ENCODE measurements at places on chromosomes 4 and X. TPM values are rescaled to one million over a fixed set of nuclear protein-coding genes. Genes with fewer than 3 reads are reported as not detected.

DNA sequence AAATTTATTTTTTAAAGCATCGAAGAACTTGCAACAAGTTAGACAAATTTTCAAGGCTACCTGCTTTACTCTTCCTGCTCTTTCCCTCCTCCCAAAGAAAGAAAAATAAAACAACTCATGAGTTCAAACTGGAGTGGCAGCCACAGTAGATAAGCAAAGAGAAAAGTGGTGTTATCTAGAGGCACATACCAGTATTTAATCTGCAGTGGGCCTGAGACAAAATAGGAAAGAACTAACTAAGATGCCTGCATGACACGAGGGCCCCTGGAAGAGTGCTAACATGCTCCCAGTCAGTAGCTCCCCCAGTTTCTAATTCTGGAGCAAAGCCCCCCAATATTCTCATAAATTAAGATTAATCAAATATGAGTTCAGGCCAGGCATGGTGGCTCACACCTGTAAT is 7.9 kb downstream of the ARL9 start:
- no peaks in the 10 kb centered on the region for H3K4me1 ChIP-seq
- H3K36me3 ChIP-seq: no peaks in the 10 kb centered on the region
- H3K4me3 ChIP-seq: no peak overlapping the region
- DNase-seq: no peak

DNA sequence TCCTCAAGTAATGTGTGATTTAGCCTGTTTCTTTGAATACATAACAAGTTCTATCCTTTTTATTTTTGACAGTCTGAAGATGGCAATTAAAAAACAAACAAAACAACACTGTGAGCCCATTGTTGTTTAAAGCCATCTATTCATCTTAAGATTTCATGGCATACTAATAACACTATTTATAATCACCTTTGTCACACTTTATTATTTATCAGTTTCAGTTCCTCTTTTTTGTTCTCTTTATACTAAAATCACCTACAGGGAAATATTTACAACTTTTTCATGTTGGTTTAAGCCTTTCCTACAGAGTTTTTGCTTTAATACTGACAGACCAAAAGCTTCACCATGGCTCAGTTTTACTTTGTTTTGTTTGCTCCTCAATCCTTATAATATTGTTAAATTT is 247.4 kb upstream of the CTSO start:
- H3K4me1 ChIP-seq: peaks cover 7% of the 10 kb centered on the region
- H3K27ac ChIP-seq: no peak overlapping the region
- no peaks in the 10 kb centered on the region for H3K27me3 ChIP-seq
- H3K4me3 ChIP-seq: no peak overlapping the region
- peak; percentile 46 for DNase-seq
- H3K36me3 ChIP-seq: no peaks in the 10 kb centered on the region

DNA sequence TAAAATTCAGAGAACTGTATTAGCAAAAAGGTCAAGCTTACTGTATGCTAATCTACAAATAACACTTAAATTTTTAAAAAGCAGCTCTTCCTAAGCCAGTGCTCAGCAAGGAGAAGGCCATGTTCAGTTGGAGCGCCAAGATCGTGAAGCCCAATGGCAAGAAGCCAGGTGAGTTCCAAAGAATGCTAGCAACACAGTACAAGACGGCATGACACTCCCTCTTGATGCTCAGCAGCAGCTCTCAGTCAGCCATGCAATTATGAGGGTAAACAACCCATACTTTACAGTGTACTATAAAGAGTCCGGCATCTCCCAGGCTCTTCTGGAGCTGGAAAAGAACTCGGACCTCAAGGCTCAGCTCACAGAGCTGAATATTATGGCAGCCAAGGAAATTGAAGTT is 34.9 kb downstream of the STX18 start:
- DNase-seq: no peak
- H3K4me1 ChIP-seq: peaks cover 12% of the 10 kb centered on the region
- H3K27ac ChIP-seq: no peak overlapping the region
- H3K36me3 ChIP-seq: no peaks in the 10 kb centered on the region

DNA sequence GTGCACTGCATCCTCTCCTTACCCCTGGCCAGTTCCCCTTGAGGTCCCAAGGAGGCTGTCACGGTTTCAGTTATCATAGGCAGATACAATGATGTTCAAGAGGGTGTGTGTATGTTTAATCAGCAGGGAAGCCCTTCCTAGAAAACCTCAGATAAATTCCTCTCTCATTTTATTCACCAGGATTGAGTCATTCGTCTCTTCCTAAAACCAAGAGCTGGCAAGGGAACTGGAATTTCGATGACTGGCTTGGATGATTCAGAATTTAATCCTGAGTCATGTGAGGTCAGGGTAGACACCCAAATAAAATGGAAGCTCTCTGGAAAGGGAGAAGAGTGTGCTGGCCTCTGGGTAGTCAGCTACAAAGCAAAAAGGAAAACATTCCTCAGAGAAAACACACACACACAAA is 106.2 kb upstream of the RAPGEF2 start:
- no peak overlapping the region for H3K27ac ChIP-seq
- no peaks in the 10 kb centered on the region for H3K36me3 ChIP-seq
- H3K27me3 ChIP-seq: no peaks in the 10 kb centered on the region
- no peak overlapping the region for H3K4me3 ChIP-seq
- no peaks in the 10 kb centered on the region for H3K4me1 ChIP-seq

GRCh38 chrX:74195120-74195519 is 108.9 kb upstream of the ZCCHC13 start:
- peaks cover 2% of the 10 kb centered on the region for H3K36me3 ChIP-seq
- H3K4me3 ChIP-seq: no peak overlapping the region
- H3K27ac ChIP-seq: no peak overlapping the region
- DNase-seq: no peak
- H3K27me3 ChIP-seq: no peaks in the 10 kb centered on the region

DNA sequence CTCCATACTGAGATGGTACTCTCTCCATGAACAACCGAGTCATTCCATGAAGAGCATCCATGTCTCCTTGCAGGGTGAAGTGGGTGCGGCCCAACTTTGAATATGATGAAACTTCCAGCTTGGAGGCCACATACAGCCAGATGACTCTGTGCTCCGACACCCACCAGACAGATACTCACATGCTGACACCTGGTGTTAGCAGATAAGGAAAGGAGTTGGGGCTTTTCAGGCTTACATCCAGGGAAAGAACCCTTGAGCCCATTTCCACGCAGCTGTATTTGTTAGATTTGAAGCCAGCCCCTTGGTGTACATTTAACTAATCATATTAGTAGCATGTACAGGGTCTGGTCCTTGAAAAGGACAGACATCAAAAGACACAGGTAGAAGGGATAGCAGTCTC is 62.1 kb upstream of the PRRG3 start:
- H3K36me3 ChIP-seq: no peaks in the 10 kb centered on the region
- no peaks in the 10 kb centered on the region for H3K27me3 ChIP-seq
- H3K4me1 ChIP-seq: no peaks in the 10 kb centered on the region
- H3K4me3 ChIP-seq: no peak overlapping the region
- no peak overlapping the region for H3K27ac ChIP-seq
- DNase-seq: no peak

Gene INTU
- not detected for total RNA-seq

Gene MAGEC2
- not detected for total RNA-seq

Gene SPANXB1
- total RNA-seq: not detected

Gene NLGN4X
- 183 TPM for total RNA-seq

Gene CT83
- total RNA-seq: not detected

Gene CHRDL1
- not detected for total RNA-seq

Gene KCNE5
- total RNA-seq: 0.82 TPM

Gene RASSF6
- total RNA-seq: 2.9 TPM

Gene AR
- total RNA-seq: 0.25 TPM
